Activated CD8-positive, alpha-beta memory T cell treated with anti-CD3 and anti-CD28 coated beads for 48 hours (primary cell): ENCODE measurements at places on chromosomes 11 and 22.

- DNase-seq, result no peak
These were observed 17.3 kb downstream of the TRMU start for GRCh38 chr22:46352691-46353386.

DNA sequence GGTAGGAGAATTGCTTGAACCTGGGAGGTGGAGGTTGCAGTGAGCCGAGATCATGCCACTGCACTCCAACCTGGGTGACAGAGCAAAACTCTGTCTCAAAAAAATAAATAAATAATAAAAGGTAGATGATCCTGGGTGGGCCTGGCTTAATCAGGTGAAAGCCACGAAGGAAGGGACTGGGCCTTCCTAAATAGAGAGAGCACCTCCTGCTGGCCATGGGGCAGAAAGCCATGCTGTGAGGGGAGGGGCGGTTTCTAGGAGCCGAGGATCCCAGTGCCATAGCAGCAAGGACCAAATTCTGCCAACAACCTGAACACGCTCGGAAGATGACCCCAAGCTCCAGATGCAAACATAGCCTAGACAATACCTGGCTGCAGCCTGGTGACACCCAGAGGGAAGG is 24.5 kb upstream of the DGKZ start:
- no peak for DNase-seq

DNA sequence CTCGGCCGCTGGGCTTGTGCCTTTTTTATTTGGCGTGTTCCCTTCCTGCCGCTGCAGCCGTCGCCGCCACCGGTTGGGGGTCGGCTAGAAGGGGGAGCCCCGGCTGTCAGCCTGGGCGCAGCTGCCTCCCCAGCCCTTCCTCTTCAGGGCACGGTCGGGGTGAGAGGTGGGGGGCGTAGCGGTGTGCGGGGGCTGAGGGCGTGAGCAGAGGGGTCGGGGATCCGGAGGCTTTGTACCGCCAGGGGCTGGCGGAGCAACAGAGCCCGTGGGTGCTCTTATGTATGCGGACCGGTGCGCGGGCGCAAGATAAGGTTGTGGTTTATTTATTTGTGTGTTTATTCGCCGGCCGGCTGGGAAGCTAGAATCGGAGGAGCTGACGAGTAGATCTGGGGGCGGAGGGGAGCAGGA is 477 bp downstream of the ZBTB16 start:
- DNase-seq, result no peak

GRCh38 chr11:132408877-132409276 is 1038.5 kb downstream of the NTM start:
- no peak for DNase-seq

DNA sequence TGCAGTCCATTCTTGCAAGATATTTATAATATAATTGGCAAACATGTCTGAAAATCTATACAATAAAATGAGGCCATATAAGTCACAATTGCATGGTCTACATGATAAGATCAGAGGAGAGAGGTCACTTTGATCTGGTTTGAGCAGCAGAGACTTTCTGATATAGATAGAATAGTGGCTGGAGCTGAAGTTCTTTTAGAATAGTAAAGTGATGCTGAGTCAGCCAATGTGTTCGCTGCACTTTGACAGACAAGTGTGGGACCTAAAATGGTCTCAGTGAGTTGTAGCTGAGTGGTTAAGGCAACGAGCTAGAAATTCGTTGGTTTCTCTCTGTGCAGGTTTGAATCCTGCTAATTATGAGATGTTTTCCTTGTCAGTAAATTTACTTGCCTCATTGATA is 257.0 kb upstream of the C11orf87 start:
- DNase-seq, result no peak

DNA sequence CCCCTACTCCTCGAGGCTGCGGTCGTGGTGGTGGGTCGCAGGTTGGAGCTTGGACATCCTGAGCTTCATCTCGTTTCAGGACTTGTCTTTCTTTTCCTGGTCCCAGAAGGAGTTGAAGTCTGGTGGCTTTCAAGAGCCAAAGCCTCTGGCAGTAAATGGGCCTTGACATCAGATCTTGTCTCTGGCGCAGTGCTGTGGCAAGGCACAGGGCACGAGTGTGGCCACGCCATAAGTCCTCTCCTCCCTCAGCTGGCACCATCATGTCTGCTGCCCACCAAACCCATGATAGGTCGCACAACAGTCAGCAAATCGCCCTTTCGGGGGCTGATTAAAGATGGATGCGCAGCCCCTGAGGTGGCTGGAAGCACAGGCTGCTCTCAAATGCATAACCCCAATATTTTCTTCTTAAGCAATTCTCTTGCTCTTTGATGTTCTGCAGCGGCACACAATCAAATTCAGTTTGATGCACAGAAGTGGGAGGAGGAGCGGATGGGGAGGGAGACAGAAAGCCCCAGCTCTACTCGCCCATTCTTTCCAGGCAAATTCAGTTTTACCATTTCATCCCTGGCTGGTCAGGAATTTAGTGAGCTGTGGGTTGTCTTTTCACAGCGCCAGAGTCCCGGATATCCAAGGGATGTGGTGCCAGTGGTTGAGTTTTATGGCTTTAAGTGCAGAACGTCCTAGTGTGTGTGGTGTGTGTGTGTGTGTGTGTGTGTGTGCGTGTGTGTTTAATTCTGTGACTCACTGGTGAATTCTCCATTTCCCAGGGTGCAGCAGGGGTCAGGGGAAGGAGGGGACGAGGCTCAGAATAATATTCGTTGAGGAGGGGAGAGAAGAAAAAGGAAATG is 162.0 kb downstream of the DSCAML1 start:
- DNase-seq, result no peak

DNA sequence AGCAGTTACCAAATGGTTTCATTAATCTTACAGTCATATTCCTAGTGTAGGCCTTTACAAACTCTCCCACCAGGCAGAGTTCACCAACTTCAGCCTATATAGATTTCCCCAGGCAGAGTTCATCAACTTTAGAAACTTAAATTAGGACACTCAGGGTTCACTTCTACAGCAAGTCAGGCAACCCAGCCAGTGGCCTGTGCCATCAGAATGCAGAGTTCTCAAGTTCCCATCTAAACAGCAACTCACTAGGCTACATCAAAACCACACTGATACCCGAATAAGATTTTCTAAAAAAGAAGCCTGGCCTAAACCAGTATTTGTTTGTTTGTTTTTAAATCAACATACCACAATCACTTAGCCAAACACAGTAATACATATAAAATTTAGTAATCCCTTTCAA is 33.7 kb downstream of the PICALM start:
- no peak for DNase-seq

- DNase-seq, result no peak
These were observed 8.1 kb downstream of the ATG13 start for GRCh38 chr11:46625406-46625805.

DNA sequence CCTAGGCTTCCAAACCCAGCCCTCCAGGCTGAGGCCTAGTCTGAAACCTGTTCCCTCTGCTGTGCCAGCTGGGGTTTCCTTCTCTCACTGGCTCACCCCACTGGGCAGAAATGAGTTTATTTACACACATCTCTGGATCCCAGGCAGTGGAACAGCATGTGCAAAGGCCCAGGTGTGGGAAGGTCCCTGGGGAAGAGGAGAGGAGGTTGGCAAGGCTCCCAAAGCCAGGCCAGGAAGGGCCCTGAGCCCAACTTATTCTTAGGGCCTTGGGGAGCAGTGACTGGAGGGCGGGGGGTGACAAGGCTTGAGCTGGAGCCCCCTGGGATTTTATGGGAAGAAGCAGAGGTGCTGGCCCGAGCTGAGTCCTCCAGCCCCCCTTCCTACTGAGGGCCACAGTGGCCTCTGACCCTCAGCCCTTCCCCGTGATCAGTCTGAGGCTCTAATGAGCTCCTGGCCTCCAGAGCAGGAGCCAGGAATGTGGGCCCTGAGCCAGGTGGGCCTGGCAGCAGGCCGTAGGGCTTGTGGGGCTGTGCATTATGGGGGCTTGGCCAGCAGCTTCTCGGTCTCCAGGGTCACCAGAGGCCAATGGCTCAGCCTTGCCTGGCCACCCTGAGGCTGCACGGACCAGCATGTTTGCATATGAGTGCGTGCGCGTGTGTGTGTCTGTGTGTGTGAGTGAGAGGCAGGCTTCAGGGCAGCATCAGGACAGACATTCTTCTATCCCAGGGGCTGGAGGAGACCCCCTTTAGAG is 2.9 kb downstream of the MYO7A start:
- DNase-seq, result no peak

GRCh38 chr11:79382301-79383050 is 58.4 kb downstream of the TENM4 start:
- no peak for DNase-seq

- no peak for DNase-seq
These were observed 234.7 kb downstream of the BRD1 start for GRCh38 chr22:49592780-49593501.

DNA sequence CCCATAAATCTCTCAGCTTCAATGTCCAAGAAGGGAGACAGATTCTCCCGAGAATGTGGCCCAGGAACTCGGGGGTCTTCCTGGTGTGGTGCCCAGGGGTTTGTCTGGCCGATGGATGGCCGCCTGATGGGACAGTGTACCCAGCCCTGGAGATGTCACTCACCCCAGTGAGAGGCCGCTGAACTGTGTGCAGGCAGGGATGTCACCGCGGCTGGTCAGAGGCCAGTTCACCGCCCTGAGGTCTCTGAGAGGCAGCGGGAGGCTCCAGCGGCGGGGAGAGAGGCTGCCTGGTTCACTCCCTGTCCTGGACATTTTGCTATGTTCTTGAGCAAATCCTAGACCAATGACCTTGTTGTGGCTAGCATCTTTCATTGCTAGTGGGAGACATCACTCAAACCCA is 1349.5 kb downstream of the BRD1 start:
- no peak for DNase-seq

DNA sequence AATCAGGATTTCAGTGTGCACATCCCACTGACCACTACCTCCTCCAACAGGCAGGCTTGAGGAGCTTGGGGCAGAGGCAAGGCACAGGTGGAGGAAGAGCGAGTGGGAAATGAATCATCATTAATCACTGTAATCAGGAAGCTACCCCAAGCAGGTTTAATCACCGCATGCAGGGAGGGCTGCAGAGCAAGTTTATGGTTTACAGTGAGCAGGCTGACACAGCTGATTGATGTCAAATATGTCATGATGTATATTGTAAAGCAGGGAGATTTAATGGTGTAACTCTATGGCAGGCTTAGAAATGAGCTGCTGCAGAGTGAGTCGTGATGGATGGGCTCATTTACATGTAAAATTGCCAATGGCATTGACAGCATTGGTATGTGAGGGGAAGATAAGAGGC is 441.0 kb downstream of the NTM start:
- DNase-seq, result no peak

DNA sequence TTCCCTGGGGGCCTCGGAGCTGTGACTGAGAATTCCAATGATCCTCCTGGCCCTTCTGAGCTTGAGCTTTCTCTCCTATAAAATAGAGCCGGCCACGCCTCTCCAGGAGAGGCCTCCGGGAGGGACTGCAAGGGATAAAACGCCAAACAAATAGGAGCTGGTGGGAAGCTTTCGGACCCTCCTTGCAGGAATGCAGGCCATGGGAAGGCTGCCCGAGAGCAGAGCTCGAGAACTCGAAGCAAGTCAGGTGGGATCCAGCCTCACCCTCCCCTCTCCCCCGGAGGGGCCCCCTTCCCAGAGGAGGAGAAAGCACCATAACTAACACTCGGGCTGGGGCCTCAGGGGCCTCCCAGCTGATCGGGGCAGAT is 34.6 kb downstream of the FLRT1 start:
- no peak for DNase-seq

- DNase-seq, result no peak
These were observed 2.0 kb downstream of the POLR3H start for GRCh38 chr22:41542224-41542623.

- DNase-seq, result no peak
These were observed 15.6 kb upstream of the JAM3 start for GRCh38 chr11:134052988-134053945.

- DNase-seq, result no peak
These were observed 5.9 kb downstream of the PHOX2A start for GRCh38 chr11:72238040-72238450.

- no peak for DNase-seq
These were observed 20.8 kb upstream of the SNX19 start for GRCh38 chr11:130937051-130937450.

DNA sequence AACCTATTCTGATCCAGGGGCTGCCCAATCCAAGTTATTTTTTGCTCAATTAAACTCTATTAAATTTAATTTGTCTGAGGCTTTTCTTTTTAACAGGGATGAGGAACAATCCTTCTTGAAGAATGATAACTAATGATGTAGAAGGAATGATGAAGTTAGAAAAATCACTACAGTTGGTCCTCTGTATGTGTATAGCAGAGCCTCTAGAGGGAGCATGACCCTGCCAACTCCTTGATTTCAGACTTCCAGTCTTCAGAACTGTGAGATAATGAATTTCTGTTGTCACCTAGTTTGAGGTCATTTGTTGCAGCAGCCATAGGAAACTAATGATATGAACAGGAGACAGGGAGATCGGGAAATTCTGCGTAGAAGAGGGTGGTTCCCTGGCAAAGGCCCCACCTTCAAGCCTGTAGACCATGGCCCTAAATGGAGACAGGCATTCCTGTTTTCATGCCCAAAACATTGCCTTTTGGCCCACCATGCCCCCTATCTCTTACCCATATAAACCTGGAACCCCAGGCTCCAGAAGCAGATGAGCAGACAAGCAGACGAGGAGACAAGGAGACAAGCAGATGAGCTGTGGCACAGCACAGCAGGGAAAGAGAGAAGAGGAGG is 7.7 kb upstream of the QSER1 start:
- DNase-seq, result no peak

- DNase-seq, result no peak
These were observed 58.3 kb upstream of the LINC01488 start for GRCh38 chr11:69423181-69423580.

GRCh38 chr11:69438286-69438920 is 43.1 kb upstream of the LINC01488 start:
- no peak for DNase-seq

DNA sequence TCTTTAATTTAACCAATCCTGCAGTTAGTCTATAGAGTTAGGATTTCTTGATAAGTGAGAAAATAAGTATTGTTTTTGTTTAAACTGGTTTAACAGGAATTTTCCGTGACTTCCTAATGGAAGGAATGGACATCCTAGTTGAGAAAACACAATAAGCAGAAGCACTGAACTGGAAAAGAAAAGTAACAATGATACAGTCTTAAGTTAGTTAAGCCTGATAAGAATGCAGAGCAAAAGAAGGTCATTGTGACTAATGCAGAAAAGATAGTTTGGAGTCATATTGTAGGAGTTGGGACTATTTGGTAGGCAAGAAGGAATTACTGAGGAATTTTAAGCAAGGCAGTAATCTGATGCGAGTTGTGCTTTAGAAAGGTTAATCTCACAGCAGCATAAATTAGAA is 11.7 kb downstream of the RNF141 start:
- DNase-seq, result no peak
